ENCODE measurements at places on chromosomes 5 and 9. TPM values are rescaled to one million over a fixed set of nuclear protein-coding genes. Genes with fewer than 3 reads are reported as not detected.

DNA sequence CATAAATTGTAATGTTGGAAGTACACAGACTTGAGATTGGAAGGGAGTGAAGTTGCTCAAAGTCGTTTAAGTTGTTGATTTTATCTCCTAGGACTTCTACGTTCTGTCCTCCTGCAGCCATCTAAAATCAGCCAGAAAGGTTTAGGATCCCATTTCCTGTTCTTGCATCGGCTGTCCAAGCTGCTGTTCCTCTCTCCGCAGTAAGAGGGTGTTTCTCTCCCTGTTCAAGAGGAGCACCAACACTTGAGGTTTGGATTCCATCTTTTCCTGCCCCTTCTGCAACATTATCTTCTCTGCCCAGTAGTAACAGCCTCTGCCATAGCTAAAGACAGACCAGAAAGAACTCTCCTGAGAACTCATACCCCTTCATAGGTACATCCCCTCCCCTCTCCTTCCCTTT lies 373.4 kb downstream of the GADD45G start:
- DNase-seq = no peak

DNA sequence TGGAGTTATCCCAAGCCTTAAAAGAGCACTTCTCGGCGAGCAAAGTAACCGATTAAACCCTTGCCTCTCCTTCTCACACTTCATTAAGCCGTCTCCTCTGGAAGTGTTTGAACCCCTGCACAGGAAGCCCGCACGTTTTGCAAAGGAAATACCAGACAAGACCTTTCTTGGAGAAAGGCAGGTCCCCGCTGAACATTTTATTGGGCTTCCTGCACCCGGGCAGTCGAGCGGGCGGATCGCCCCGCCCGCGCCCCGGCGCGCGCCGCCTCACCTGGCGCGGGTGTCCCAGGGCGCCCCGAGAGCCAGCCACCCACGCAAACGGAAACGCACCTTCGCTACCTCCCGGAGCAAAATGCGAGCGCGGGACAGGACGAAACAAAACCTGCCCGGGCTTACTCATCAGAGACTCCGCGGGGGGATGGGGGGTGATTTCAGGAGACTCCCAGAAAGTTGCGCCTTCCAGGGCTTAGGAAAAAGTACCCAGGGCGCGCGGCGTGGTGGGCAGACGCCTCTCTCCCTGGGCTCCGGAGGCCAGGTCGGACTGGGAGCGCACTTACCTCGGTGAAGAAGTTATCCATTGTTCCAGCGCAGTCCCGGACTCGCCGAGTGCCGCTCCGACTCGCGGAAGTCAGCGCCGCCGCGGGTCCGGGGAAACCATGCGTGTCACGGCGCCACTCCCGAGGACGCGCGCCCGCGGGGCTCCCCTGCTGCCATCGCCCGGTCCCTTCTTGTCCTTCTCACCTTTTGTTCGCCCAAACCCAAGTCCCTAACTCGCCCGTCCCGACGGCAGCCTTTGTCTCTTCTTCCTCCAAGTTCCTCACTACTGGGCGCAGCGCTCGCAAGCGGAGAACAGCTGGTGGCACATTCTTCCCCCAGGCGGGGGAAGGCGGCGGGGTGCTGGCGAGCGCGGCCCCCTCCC lies 598 bp downstream of the MYO10 start:
- DNase-seq = no peak

- no peak for DNase-seq
Observed at GRCh38 chr5:3609120-3609681, 13.6 kb downstream of the IRX1 start.

GRCh38 chr9:99160173-99160572 lies 55.3 kb downstream of the TGFBR1 start:
- no peak for DNase-seq

- no peak for DNase-seq
Observed at GRCh38 chr9:87855061-87855460, 27.6 kb upstream of the SPATA31E1 start.

Gene FOXD4L5
- total RNA-seq = 0.47 TPM

DNA sequence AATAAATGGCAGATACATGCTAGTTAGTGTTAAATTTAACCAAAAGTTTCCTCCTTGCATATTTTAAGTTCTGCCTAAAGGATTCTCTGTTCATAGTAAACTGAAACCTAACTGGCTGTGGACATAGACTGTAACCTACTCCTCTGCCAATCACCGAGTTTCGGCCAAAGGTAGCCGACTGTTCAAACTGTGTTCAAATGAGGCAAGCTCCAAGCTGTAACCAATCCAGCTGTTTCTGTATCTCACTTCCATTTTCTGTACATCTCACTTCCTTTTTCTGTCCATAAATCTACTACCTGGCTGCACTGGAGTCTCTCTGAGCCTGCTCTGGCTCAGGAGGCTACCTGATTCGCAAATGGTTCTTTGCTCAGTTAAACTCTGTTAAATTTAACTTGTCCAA lies 44.1 kb downstream of the KCNV2 start:
- no peak for DNase-seq

DNA sequence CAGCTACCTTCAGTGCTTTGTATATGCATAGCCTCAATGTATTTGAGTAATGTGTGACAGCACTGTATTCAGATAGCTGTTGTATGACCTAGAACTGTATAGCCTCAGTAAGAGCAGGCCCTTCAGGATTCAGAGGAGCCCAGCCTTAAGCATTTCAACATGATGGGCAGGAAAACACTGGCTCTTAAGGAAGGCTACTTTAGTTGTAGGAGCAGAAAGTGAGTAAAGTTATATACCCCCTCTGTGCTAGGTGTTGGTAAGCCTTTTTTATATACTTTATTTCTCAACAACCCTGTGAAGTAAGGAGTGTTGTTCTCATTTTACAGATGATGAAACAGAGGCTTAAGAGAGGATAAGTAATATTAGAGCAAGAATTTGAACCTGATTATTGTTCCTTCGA lies 1.5 kb upstream of the GPR21 start:
- DNase-seq = no peak

GRCh38 chr9:14312719-14313377 lies 1.1 kb downstream of the NFIB start:
- DNase-seq = no peak

GRCh38 chr5:148403344-148403743 lies 19.6 kb downstream of the FBXO38 start:
- DNase-seq = no peak

Gene C1QTNF3
- total RNA-seq = 11.7 TPM

DNA sequence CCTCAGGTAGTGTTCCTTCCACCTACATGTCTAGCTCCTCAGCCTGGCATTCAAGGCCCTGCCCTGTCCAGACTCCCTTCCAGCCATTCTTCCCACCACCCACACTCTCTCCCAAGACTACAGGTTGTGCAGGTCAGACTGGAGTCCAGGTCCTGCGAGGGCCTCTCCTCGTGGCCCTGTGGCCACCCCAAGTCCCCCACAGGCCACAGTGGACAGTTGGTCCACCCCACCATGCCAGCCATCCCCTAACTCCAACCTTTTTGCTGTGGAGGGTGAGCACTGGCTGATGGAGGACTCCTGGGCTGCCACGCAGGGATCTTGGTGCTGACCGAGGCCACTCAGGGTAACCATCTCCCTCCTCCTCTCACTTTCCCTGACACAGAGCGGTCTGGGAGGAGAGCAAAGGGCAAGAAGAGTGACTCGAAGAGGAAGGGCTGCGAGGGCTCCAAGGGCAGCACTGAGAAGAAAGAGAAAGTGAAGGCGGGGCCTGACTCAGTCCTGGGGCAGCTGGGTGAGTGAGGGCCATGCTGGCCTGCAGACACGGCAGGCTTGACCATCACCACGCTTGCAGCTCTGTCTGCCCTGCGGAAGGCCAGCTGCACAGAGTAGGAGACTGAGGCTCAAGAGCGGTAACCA lies 51.0 kb downstream of the JADE2 start:
- no peak for DNase-seq

GRCh38 chr9:100287186-100287585 lies 65.6 kb downstream of the TEX10 start:
- DNase-seq = no peak

DNA sequence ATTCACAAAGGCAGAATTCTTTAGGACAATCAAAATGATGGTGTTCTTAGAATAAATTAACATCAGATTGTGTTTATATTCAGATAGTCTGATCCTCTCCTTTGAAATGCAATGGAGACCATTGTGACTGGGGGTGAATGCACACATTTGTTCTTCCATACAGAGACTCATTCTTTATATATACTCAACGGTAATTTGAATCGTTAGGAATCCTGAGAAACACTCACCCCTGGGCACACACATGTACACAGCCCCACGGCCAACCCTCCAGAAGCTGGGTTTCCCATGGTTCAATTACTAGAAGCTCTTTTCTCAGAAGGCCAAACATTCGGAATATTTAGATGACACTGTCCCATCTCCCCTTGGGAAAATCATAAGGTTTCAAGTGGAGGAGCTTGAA lies 57.5 kb upstream of the EPB41L4B start:
- DNase-seq = no peak

GRCh38 chr5:53575831-53576230 lies 15.4 kb downstream of the NDUFS4 start:
- DNase-seq = no peak

Gene MOB3B
- 6.2 TPM for total RNA-seq

- no peak for DNase-seq
Observed at GRCh38 chr5:90602681-90603080, 44.1 kb downstream of the ADGRV1 start.

GRCh38 chr9:116059466-116059865 lies 94.1 kb upstream of the PAPPA start:
- no peak for DNase-seq

Gene LYRM7
- total RNA-seq = 28.7 TPM

Gene CTNNAL1
- 14.0 TPM for total RNA-seq

- no peak for DNase-seq
Observed at GRCh38 chr9:16252616-16253015, 617.9 kb downstream of the BNC2 start.

GRCh38 chr9:120474591-120475243 lies 105.2 kb downstream of the CDK5RAP2 start:
- DNase-seq = no peak

Gene SOX30
- not detected for total RNA-seq

DNA sequence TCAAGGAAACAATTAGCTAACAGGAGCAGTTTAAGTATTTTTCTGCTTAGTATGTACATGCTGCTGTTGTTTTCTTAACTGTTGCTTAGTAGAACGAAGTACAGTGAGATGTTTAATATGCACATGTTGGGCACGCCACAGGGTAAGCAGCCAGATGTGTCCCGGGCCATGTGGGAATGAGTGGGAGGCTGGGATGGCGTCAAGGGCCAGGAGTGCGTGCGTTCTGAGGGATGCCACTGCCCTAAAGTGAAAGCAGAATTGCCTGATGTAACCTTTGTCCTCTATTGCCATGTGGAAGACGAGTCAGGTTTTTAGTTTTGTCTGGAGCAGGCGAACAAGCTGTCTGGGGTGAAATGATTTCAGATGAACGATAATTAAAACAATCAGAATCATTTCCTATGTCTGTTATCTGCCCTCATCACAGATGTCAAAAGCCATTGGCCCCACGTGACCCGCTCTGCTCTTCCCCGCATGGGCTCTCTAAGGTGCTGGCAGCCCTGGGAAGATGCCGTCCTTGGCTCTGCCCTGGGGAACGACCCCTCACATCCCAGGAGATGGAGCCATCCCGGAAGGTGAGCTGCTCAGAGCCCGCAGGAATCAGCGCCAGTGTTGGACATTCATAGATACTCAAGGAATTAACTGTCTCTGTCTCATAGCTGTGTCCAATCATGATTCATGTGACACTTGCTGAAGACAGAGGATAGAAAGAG lies 356.6 kb upstream of the IRX4 start:
- no peak for DNase-seq

Gene STPG3
- total RNA-seq = not detected

Gene GFI1B
- not detected for total RNA-seq

Gene DDX4
- not detected for total RNA-seq

- DNase-seq = no peak
Observed at GRCh38 chr9:104775574-104775936, 11.6 kb downstream of the NIPSNAP3B start.

DNA sequence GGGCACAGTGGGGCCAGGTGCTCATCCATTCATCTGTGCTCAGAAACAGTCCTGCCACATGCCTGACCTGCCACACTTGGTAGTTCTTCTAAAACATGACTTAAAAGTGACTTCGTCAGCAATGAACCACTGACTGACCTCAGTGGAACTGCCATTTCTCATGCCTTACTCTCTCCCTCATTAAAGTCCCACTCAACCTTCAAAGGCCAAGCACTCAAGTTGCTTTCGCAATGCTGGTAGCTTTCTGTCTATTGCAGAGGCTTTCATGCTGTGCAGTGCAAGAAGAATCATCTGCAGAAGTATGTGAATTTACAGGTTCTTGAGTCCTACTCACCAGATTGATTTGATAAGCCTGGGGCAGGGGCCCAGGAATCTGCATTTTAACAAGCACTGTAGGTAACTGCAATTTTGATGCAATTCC lies 23.9 kb downstream of the B4GALT1 start:
- no peak for DNase-seq

- no peak for DNase-seq
Observed at GRCh38 chr9:71079451-71079850, 42.0 kb downstream of the TRPM3 start.

Gene EHMT1
- 68.3 TPM for total RNA-seq

Gene TLX3
- total RNA-seq = not detected
